ENCODE measurements at places on chromosomes 7 and 10.

DNA sequence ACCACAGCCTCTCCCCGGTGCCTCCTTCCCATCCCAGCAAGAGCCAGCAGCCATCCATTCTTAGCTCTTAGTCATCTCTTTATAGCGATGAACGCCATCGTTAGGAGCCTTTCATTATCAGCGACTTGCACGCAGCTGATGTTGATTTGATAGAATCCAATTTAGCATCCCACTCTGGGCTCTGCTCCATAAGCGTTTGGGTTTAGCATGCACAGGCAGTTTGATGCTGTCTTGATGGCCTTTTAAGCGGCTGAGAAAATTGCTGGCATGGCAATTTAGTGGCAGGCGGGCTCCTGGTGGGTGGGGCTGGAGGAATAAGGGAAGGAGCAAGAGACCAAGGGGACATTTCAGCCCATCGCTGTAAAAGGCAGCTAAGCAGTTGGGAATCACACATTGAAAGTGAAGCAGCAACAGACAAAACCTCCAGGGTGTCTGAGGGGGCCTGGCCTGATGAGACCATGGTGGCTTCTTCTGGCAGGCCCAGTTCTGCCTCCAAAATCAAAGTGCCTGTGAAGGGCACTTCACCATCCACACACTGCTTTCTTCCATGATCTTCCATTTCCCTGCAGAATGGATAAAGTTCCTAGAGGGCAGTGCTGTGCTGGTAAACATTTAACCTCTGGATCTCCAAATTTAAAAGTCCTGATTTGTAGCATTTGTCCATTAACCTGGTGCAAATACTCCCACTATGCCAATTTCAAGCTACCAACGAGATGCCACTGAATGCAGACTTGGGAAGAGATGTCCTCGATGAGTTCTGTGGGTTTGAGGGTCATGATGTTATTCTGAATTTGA, 107.8 kb upstream of the PLXNA4 start:
- no peak for DNase-seq

DNA sequence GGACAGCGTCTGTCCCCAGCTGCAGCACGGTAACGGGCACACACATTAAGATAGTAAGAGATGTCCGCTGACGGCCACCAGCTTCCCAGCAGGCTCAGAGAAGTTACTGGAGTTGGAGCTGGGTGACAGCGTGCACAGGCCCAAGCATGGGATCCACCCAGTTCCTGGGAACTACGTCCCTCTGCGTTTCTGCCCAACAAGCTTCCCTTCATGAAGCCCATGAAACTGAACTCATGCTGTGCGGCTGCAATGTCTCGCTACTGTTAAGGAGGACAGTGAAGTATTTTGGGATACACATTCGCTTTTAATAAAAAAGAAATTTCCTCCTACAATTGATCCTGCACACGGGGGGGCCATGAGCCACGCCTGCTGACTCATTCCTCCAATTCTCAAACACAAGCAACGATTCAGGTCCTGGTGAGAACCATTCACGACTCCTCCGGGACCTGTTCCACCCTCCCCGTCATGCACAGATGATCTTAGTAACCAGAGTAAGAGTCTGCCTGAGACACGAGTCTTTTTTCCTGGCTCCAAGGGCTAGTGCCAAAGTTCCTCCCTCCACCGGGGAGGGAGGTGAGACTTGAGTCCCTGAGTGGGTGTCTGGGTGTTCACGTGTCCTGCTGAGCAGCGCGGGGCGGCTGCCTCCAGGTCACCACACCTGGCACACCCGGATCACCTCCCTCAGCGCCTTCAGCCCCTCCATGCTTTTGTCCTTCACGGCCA, 2.6 kb downstream of the PSMG3 start:
- peak; percentile 85 for DNase-seq

- DNase-seq, result no peak
These were observed 70.1 kb upstream of the RAB11FIP2 start for GRCh38 chr10:118116715-118117449.

GRCh38 chr7:75732764-75733630, 5.7 kb downstream of the HIP1 start:
- DNase-seq, result peak; percentile 89

GRCh38 chr10:63204667-63205391, 71.7 kb downstream of the NRBF2 start:
- DNase-seq, result no peak

DNA sequence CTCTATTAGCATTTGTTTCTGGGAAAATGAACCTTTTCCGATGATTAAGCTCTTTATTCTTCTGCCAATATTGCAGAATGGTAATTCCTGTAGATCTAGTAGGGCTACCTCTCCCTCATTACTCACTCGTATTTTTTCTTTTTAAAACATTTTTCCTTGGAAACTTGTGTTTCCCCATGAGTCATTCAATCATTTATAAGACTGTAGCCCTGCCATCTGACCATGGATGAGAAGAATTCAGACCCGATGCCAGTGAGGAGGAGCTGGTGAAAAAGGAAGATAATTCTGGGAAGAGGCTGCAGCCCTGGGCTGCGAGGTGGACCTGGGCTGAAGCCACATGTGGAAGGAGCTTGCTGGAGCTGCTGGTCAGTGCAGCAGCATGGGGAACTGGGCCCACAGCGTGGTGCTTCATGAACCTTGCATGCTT, 242.8 kb downstream of the KLF6 start:
- DNase-seq, result peak; percentile 88

GRCh38 chr10:83272666-83273434, 866.5 kb upstream of the GHITM start:
- no peak for DNase-seq
